ENCODE measurements at places on chromosomes 11 and 22.

DNA sequence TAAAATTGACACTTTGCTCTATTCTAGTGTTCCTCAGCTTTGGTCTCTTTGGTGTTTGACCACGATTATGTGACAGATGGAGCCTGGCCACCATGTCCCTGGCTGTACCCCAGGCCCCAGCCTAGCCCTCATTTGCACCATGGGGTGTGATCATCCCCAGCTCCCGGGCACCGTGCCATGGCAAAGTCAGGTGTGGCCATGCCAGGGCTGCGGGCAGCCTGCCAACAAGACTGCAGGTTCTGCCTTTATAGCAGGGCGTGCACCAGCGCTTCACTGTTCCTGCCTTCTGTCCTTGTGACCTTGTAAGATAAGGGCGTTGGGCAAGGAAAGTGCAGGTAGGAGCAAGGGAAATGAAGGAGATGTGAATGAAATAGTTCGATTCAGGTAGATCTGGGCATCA lies 22.4 kb upstream of the APOBEC3A start:
- DNase-seq: no peak

DNA sequence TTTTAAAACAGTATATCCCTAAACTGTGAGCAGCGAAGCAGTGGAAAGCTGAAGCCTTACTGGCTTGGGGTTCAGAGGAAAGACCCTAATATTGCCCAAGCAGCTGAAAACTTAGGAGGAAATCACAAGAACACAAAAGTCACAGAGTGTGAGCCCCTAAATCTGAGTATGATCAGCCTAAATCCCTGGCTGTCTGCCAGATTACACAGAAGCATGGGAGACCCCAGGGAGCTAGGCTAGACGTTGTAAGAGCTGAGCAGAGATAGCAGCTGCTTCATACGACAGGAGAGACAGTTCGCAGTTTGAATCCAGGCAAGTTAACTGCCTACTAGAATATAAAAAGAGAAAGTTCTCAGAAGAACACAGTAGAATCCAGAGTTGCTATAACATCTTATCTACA lies 81.2 kb downstream of the PACS1 start:
- DNase-seq: no peak

- no peak for DNase-seq
Observed at GRCh38 chr11:75262436-75262835, 21.9 kb downstream of the TPBGL start.

- DNase-seq: no peak
Observed at GRCh38 chr11:72069200-72069599, 11.1 kb downstream of the NUMA1 start.

DNA sequence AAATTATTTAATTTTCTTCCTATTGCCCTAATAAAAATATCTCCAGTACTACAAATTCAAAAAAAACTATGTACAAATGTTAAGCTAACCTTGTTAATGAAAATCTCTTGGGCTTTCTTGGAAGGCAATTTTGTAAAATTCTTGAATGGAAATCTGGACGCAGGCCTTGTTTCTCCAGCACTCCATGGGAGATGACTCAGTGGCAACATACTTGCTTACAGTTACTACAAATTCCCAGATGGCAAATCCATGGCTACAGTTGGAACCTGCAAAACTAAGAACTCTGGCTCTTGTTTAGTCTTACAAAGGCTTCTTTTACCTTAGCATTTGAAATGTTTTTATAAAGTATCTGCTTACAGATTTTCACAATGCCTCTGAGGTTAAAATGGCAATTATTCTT lies 725.2 kb downstream of the DLG2 start:
- DNase-seq: no peak
